CD4-positive, CD25-positive, alpha-beta regulatory T cell (primary cell): ENCODE measurements at places on chromosomes 7 and 10. TPM values are rescaled to one million over a fixed set of nuclear protein-coding genes. Genes with fewer than 3 reads are reported as not detected.

Gene LRMDA
- total RNA-seq = 0.10 TPM

- no peak for DNase-seq
These were observed 106.4 kb downstream of the CAMK1D start for GRCh38 chr10:12455766-12456165.

Gene GPAM
- total RNA-seq = 4.2 TPM

Gene SPDYE2B
- not detected for total RNA-seq

GRCh38 chr10:84140036-84140379 is 699 bp downstream of the GHITM start:
- no peak for DNase-seq

DNA sequence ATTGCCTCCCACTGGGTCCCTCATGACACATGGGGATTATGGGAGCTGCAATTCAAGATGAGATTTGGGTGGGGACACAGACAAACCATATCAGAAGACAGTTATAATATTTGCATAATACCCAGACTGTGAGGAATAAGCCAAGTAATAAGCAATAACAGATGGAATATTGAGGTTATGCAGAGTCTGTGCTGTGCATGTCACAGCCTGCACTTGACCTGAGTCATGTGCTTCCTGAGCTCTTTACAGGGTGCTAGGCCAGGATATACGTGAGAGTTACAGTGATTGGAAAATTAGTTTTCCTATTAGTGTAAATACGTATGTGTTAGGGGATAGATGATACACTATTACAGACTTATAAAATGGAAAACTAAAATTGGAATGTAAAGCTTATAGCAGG is 288.7 kb downstream of the SDK1 start:
- no peak for DNase-seq

- no peak for DNase-seq
These were observed 4.2 kb downstream of the PSAP start for GRCh38 chr10:71846816-71847215.

DNA sequence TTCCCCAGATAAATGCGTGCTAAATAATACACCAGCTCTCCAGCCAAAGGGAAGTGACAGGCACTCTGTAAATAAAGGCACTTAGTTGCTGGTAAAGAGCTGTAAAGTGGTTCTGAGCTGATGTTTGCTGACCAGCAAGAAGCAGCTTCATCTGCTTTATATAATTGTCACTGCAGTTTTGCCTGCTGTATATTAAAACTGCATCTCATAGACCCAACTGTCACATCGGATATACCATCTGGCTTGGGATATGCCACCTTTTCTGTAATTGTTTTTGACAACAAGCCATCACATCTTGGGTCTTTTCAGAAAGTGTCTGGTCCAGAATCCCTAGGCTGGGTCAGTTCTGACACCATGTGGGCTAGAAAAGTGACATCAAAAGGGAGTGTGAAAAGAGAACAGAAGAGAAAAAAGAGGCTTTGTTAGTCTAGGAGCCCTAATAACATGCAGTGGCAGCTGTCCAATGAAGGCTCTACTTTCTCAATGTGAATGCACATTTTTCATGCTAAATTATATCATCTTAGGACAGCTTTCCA is 697.6 kb downstream of the KCNMA1 start:
- no peak for DNase-seq

Gene DRGX
- not detected for total RNA-seq

- no peak for DNase-seq
These were observed 108.1 kb downstream of the GLRX3 start for GRCh38 chr10:130244031-130244927.

DNA sequence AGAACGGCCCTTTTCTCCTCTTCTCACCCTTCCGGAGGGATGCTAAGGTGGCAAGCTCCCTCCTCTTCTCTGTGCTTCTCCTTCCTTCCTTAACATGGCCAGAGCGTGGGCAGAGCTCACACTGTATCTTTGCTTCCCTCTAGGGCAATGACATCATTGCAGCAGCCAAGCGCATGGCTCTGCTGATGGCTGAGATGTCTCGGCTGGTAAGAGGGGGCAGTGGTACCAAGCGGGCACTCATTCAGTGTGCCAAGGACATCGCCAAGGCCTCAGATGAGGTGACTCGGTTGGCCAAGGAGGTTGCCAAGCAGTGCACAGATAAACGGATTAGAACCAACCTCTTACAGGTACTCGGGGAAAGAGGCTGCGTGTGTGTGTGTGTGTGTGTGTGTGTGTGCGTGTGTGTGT is 36.6 kb downstream of the AP3M1 start:
- DNase-seq = no peak

- DNase-seq = no peak
These were observed 16.5 kb upstream of the CLDN3 start for GRCh38 chr7:73786588-73786987.

DNA sequence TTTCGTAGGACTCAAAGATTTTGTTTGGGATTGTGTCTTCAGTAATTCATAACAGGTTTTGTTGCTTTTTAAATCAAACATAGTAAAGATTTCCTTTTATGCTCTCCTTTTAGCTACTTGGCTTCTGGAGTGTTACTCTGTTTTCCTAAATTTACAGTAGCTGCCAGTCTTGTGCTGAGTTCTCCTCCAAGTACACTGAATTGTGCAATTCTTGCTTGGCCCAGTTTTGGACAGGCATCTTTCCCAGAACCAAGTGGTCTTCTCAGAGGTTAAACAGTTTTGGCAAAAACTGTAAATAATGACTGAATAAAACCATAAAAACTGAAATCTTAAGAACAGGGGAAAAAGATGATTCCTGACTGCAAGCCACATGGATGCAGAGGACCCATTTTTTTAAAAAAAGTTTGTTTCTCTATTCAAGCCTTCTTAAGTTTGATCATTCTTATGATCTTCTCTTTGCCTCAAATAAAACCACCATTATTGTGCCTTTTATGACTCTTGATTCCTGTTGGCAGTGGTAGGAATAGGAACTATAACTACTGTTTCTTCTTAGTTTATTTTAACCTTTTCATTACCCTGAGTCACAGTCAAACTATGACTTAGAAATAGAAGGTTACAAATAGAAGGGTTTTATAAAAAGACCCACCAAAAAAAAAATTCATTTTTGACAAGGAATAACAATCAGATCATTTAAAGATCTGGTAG is 88.0 kb downstream of the MDFIC start:
- no peak for DNase-seq

DNA sequence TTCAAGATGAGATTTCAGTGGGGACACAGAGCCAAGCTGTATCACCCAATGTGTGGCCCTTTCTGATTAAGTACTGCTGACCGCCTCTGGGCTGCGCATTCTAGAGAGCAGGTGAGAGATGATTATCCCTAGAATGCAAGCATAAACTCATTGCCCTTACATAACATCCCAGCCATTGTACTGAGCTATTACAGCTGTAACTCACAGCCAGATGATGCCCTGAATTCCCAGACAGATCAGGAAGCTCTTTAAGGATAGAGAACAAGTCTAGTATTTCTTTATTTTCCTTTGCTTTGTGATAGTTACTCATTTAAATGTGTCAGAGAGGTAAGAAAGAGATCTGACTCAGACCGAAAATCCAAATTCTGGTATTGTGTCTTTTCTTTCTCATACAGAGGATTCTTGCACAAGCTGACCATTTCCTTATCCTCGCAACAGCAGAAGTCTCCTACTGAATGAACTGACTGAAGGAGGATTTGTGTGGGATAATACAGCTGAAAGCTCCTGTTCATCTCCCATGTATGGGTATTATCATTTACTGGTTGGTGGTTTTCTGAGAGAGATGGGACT is 58.4 kb downstream of the ZNF22 start:
- DNase-seq = no peak

GRCh38 chr7:39979406-39980073 is 29.5 kb downstream of the CDK13 start:
- peak; percentile 87 for DNase-seq

GRCh38 chr7:4998244-4998643 is 39.3 kb upstream of the MMD2 start:
- DNase-seq = no peak

Gene PRR15
- not detected for total RNA-seq

DNA sequence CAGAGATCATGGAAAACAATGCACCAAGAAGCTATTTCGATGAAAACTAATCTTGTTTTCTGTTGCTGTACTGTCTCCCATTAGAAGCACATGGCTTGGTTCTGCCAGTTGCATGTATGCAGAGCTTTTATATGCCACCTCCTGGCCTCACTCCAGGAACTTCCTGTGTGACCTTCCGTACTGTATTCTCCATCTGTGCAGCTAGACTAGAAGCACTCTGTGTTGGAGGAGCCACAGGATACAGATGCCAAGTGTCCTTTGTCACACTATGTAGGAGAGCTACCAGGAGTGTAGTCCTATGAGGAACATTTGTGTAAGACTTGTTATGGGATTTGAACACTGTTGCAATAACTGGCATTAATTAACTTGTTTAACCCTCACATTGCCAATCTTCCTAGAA is 503.5 kb upstream of the TPK1 start:
- DNase-seq = no peak

- DNase-seq = no peak
These were observed 250.3 kb downstream of the GPR37 start for GRCh38 chr7:124515106-124515830.

DNA sequence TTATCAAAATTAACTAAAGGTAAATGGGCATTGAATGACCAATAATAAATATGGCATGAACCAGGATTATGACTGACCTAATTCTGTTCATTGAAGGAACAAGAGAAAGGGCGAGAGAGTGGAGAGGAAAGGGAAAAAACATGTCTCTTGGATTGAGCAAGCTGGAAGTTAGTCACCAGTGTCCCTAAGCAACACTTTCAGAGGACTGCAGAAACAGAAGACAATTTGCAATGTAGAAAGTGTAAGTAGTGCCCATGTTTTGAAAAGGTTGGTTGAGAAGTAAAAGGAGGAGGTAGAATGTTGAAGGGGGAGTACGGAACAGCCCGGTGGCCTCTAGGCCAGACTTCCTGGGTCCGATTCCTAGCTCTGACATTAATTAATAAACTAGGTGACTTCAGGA is 94.6 kb downstream of the FAS start:
- no peak for DNase-seq

DNA sequence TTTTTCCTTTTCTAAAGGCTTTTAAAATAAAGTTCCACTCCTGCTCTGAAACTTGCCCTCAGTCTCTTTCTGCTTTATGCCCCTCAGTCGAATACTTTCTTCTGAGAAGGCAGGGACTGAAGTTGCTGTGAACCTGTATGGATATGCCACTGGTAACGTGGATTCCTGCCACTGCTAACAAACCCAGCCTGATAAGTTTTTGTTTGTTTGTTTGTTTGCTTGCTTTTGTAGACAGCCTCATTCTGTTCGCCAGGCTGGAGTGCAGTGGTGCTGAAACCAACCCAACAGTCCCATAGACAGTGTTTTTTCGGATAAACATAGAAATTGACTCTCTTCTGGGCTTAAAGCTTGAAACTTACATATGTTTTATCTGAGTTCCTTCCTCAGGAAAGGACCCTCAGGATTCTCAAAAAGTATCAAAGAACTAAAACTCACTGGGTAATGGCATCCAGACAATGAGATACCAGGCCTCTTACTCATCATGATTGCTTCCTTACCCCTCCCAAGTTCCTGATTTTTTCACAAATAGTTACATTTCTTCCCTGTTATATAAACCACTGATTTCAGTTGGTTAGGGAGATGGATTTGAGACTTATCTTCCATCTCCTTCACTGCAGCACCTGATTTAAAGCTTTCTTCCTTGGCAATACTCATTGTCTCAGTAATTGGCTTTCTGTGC is 273.6 kb downstream of the SDHAF3 start:
- DNase-seq = no peak

Gene ST8SIA6
- total RNA-seq = 10.8 TPM

DNA sequence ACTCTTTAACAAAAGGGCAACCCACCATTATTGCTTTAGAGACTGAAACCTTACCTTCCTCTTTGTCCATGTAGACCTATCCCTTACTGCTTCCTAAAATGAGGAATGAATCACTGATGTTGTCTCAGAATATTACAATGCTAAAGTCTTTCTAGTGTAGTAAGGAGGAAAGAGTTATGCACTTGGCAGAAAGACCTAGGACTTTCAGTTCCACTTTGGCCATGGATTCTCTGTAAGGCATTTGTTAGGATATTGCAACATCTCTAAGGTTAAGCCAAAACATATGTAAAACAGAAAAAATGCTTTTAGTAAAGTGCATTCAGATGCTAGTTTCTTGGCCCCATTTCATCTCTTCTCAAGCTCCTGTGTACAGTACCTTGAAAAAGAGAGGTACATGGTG is 230.9 kb downstream of the PARD3 start:
- no peak for DNase-seq

- DNase-seq = no peak
These were observed 74.3 kb upstream of the CSTF2T start for GRCh38 chr10:51773681-51774080.

DNA sequence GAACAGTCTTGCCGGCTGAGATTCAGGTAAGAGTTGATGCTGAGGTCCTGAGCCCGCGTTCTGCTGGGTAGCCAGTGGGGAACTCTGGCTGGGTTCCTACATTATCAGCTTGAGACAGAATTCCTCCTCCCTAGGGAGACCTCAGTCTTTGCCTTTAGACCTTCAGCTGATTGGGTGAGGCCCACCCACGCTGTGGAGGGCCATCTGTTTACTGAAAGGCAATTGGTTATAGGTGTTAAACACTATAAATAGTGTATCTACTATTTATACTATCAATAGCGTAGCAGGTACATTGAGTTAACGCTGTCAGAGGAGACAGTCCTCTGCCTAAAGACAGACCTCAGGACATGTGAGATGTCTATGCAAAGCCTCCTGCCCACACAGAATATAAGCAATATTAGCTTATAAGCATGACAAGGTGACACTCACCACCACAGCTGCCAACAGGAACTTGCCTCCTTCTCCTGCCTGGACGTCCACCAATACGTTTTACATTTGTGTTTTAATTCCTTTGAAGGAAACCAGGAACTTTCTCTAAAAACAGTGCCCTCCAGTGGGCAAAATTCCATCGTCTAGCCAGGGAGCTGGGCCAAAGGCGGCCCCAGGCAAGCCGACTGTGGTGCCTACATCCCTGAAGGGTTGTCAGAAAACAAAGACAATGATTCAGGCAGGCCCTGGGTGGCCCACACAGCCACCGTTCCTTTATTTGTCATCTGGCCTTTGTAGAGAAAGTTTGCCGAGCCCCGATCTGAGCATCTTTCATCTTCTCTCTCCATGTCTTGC is 58.8 kb downstream of the INSIG1 start:
- DNase-seq = no peak

DNA sequence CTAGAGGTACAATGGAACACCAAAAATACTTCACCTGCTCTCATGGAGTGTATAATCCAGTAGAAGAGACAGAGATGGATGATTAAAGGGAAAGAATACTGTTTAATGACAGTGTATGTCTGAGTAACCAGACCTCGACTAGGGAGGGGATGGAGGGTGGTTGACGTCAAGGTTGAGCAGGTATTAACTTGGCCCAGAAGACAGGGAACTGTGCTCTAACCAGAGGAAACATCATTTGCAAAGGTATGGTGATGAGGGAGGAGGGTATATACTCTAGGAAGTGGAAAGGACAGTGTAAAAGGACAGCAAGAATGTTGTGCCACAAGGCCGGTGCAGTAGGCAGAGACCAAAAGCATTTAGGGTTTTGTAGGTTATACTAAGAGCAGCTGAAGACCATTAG is 2.9 kb downstream of the MIOS start:
- DNase-seq = no peak

GRCh38 chr7:140526214-140526613 is 46.9 kb upstream of the MKRN1 start:
- no peak for DNase-seq

Gene ZNF804B
- total RNA-seq = not detected

Gene TAS2R39
- total RNA-seq = not detected
